ENCODE measurements at places on chromosomes 5 and 9.

DNA sequence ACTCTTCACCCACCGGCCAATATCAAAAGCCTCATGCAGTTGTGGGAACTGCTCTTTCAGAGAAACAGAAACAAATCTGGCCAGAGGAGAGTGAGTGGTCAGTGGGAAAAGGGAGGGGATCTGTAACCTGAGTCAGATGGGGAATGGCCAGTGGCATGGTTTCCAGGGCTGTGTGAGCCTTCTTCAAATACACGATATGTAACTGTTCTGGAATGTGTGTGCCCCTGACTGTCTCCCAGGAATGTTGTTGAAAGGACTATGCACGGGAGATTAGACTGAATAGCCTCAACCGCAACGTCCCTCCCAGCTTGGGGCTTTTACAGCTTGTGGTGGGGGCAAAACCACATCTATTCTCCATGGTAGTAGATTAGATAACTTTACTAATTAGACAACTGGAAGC, 60.8 kb downstream of the SH3TC2 start:
- DNase-seq: peak; percentile 100

GRCh38 chr9:82488313-82489200, 500.0 kb downstream of the SPATA31D1 start:
- DNase-seq: peak; percentile 66

GRCh38 chr9:121160025-121160424, 41.6 kb downstream of the RAB14 start:
- no peak for DNase-seq

- DNase-seq: no peak
Observed at GRCh38 chr5:10110228-10110627, 139.5 kb downstream of the ATPSCKMT start.

GRCh38 chr9:15867988-15868387, 315.1 kb downstream of the CCDC171 start:
- no peak for DNase-seq

DNA sequence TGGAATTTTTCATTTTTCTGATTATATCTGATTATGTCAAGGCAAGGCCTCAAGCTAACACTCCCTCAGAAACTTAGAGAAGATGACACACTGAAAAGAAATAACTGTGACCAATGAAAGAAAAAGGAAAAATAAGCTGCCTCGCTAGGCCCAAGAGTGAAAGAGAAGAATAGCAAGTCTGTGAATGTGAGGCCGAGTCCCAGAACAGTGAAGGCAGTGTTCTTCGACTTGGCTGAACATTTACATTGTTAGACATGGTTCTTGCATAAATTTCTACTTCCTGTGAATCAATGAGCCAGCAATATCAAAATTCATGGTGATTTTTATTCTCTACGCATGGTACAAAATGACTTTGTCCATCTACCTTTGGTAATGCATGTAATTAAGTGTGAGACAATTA, at the start of gene ATP10B:
Gene ATP10B (minus strand): TSS at position 163 of the 400 bp plus-strand sequence. CDS start 164,137 bp downstream, outside the sequence.
- no peak for DNase-seq

DNA sequence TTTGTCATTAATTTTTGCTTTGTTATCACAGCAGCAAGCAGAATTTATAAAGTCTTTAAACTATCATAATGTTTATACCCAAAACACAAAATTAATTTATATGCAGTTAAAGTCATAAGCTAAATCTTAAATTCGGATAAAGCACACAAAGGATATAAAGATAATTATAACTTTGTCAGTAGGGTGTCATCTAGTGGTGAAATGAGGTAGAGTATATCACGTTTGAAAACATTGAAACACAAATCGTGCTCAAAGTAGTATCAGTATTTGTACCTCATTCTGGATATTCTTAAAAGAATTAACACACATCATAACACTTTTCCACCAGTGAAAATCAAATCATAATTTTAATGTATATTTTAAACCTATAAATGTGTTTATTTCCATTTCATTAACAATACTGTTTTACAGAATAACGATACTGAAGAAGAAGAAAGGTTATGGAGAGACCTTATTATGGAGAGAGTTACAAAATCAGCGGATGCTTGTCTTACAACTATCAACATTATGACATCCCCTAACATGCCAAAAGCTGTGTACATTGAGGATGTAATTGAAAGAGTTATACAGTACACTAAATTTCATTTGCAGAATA, 129.5 kb downstream of the NIPBL start:
- peak; percentile 41 for DNase-seq

GRCh38 chr9:130114741-130115140, 57.5 kb upstream of the NCS1 start:
- DNase-seq: no peak

DNA sequence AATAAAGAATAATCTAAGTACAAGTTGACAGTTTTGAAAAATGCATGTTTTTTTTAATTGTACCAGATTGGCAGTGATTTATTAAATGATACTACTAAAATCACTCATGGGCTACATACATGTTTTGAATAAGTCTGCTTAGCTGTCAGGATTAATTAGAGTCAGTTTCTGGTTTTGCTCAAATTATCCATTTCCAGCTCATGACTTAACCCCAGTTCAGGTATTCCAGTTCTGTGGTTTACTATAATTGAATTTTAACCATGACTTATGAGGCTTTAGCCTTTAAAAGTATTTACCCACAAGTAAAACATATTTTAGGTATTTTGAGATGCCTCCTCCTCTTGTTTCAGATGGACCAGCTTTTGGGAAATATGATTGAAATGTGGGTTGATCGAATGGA, 17.8 kb upstream of the LRRC70 start:
- DNase-seq: no peak

DNA sequence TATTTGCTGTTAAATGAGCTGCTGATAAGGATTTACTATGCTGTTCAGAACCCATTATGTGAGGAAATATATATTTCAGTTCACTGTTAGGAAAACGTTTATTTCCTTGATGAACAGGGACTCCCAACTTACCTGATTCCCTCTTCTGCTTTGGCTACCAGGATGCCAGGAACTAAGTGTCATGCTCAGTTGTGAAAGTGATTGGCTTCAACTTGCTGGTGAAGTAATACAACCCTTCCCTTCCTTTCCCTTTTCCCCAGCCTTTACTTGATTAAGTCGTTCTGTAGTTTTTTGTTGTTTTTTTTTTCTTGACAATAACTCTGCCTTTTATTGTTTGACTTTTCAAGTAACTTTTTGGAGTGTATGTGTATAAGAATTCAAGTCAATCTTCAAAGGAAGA, 309.3 kb downstream of the DOCK8 start:
- DNase-seq: no peak

DNA sequence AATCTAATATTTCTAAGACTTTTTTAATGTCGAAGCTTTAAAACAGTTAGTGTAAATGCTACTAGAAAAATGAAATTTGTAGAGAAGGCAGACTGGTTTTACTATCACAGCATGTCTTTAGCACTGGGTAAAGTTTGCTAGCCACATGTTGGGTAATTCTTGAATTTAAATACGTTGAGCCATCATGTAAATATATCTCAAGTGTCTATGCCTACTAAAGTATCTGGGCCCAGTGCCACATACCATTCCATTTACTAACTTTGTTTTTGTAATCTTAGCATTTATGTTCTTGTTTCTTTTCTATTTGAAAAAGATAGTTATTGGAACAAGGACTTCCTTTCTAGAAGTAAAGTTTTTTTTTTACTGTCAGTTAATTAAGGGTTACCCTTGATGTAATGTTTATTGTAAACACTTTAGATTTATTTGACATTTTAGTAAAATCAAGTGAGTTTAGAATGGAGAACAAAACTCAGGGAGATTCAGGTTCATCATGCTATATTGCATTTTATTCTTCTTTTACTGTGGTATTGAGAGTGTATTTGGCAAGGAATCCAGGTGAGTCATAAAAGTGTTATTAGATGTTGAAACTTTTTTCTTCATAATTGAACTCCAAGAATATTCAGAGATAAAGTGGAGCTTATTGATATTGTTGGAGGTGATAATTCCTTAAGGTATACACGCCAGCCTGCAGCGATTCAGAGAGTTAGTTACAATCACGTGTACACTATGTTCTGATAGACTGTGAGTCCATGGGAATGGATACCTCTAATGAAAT, 182.4 kb downstream of the CCDC171 start:
- peak; percentile 89 for DNase-seq

- no peak for DNase-seq
Observed at GRCh38 chr9:33192493-33193255, 25.5 kb upstream of the B4GALT1 start.

DNA sequence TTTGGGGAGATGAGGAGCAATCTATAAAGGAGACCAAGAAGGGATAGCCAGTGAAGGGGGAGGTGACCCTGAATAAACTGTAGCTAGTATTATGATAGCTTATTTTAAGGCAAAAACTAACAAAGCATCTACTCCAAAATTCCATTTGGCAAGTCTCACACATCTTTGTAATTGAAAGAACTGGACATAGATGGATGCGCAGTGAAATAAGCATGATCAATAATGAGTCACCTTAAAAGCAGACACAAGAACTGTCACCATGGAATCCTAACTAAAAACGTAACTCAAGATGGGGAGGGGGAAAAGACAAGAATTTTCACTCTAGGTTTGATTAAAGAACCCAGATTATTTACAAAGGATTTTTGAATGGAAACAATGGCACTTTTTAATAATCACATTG, 164.5 kb downstream of the MED27 start:
- no peak for DNase-seq

DNA sequence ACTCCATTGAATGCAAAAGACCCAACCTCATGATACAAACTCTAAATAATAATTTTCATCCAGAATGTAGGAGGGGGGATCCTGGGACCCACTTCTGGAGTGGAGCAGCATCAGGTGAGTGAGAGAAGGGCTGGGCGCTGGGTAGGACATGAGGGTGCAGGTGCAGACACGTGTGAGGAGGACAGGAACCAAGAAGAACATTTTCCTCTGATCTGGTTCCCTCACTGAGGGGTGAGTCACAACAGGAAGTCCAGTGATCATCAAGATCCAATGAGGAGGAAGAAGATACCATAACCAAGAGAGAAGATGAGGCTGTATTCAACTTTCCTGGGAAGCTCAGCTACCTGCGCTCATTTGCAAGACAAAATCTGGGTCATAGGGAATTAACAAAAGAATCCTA, 57.4 kb downstream of the SFXN1 start:
- peak; percentile 14 for DNase-seq

Data from A172 (cell line).